HT1080 (cell line): ENCODE measurements at places on chromosomes 2 and 18. TPM values are rescaled to one million over a fixed set of nuclear protein-coding genes. Genes with fewer than 3 reads are reported as not detected.

GRCh38 chr2:20141806-20142205, 83.1 kb downstream of the SDC1 start:
- DNase-seq = no peak

GRCh38 chr2:149409506-149409905, 79.1 kb downstream of the LYPD6 start:
- no peak for DNase-seq

GRCh38 chr2:23145460-23145859, 239.5 kb upstream of the KLHL29 start:
- no peak for DNase-seq

DNA sequence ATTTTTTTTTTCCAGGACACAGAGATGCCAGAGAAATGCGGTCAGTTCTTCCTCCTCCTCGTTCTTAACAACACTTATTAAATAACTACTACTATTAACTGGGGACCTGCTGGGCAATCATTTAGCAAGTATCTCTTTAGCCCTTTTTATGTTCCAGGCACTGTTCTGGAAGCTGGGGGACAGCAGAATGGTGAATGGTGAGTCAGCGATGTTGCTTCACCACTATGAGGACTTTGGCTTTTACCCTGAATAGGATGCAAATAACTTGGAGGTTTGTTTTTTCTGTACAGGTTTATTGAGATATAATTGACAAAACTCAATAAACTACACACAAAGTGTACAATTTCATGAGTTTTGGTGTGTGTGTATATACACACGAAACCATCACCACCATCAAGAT, 179.9 kb upstream of the MSH6 start:
- DNase-seq = no peak

GRCh38 chr2:70779911-70780545, 10.4 kb downstream of the FIGLA start:
- DNase-seq = peak; percentile 22

GRCh38 chr2:208466151-208466919, 59.7 kb downstream of the PTH2R start:
- DNase-seq = peak; percentile 35

GRCh38 chr2:168316073-168316440, 68.7 kb upstream of the STK39 start:
- DNase-seq = no peak

DNA sequence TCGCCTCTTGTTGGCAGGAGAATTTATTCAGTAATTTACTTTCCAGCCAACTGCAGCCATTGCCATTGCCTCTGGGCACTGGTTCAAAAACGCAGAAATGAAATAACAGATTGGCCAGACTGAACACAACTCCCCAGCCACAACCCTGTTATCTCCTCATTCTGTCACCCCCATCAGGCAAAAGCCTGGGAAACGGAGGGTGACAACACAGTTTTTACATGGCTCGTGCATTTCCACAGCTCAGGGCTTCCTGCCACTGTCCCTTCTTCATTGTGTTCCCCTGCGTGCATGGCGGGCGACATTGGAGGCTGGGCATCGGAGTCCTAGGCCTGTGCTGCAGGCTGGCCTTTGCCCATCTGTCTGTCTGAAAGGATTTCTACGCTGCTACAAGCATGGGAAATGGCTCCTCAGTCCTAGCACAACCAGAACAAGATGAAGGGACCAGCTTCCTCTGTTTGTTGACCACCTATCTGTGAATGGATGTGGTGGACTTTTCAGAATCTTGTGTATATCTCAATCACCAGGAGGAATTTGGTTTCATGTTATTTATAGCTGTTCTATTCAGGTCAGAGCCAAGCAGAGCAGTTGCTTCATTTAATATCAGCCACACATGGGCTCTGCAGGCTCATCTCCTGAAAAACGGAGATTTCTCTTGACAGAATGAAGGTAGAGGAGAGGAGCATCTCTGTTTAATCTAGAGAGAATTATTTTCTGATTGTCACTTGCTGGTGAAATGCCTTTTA, 107.0 kb downstream of the MGAT5 start:
- no peak for DNase-seq

Gene LIMS2
- 0.26 and 0.47 TPM in 2 replicates for total RNA-seq

Gene AP1S3
- 5.0 and 13.3 TPM in 2 replicates for total RNA-seq

Gene SOCS6
- total RNA-seq = 24.1 and 27.5 TPM in 2 replicates
